Bronchial epithelial cell (primary cell): ENCODE measurements at places on chromosomes 7 and 10. TPM values are rescaled to one million over a fixed set of nuclear protein-coding genes. Genes with fewer than 3 reads are reported as not detected.
A peak's percentile ranks its signal among the peaks of the same experiment; 100 is the strongest.

PCDH15 gene
- not detected in 2 replicates for total RNA-seq

TMEM72 gene
- total RNA-seq: not detected in 2 replicates

CCL24 gene
- not detected in 2 replicates for total RNA-seq

GRCh38 chr7:20482071-20482470 is 133.4 kb upstream of the ABCB5 start:
- no peak for DNase-seq

GRCh38 chr10:20593649-20594048 is 303.5 kb downstream of the NEBL start:
- DNase-seq: no peak

DNA sequence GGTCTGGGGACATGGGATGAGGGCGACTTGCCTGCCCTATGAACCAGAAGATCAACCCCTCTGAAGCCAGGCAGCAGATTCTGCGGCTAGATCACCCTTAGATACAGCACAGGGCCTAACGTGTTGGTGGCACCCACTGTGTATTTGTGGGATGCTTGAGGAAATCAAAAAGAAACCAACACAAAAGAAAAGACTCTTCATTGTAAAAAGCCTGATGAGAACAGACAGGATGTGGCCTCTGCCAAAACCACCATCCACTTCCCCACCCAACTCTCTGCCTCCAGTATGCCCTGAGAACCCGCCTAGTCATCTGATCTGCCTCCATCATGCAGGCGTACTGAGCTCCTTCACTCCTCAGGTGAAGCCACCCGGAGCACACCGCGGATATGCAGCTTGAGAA is 97.2 kb upstream of the INSYN2A start:
- DNase-seq: no peak

DNA sequence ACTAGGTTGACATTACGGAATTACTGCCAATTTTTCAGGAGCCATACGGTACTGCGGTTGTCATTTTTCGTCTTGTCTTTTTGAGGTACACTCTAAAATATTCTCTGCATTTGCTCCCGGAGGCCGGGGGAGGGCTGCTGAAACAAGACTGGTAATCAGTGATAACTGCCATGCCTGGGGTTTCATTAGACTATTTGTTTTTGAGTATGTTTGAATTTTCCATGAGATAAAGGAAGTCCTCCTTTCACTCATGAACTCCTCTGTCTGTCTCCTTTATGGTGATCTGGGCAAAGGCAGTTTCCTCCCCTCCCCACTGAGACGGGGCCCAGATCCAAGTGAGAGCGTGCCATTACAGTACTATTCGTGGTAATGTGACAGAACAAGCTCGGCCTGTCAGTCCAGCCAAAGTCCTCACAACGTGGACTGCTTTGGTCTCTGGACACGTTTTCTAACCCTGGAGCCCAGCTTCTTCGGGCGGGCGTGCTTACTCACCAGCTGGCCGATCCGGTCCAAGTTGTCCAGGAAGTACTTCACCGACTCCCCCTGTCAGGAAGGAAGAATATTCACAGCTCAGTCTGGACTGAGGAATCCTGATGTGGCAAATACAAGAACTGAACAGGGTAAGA is 45.1 kb downstream of the AMZ1 start:
- peak; percentile 77 for DNase-seq

GRCh38 chr7:36090976-36091873 is 61.8 kb upstream of the EEPD1 start:
- DNase-seq: no peak

DNA sequence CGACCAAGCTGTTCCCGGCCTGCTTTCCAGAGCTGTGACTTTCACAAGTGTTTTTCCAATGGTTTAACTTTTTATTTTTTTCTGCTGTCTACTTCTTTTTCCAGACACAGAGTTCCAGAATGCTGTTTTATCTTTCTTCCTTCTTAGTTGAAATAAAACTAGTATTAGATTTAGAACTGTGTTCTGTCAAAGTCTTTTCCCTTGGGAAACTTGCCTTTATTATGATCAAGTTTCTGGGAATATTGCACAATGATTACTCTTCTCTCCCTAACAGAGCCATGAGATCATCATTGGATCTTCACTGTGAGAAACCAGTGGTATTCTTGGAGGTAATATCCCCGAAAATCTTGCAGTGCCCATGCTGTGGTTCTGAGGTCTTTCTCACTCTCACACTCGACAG is 104.9 kb upstream of the KCND2 start:
- DNase-seq: peak; percentile 40

GRCh38 chr7:141839256-141839655 is 2.0 kb downstream of the PRSS37 start:
- DNase-seq: no peak

GRCh38 chr10:62171791-62172190 is 96.9 kb downstream of the RTKN2 start:
- DNase-seq: no peak

DNA sequence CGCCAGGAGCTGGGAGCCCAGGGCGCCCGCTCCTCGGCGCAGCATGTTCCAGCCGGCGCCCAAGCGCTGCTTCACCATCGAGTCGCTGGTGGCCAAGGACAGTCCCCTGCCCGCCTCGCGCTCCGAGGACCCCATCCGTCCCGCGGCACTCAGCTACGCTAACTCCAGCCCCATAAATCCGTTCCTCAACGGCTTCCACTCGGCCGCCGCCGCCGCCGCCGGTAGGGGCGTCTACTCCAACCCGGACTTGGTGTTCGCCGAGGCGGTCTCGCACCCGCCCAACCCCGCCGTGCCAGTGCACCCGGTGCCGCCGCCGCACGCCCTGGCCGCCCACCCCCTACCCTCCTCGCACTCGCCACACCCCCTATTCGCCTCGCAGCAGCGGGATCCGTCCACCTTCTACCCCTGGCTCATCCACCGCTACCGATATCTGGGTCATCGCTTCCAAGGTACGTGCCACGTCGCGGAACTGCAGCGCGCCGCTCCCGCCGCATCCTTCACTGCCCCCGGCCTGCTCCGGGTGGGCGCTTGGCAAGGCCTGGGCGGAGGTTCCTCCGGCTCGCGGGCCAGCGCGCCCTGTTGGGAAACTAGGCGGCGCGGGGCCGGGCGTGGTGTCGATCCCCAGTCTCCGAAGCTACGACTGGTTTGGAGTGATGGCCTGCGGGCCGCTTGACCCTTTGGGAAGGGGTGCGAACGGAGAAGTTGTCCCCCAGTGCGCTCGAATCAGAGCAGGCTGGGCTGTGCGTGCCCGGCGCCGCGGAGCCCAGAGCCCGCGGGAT is 868 bp downstream of the EMX2 start:
- no peak for DNase-seq

DNA sequence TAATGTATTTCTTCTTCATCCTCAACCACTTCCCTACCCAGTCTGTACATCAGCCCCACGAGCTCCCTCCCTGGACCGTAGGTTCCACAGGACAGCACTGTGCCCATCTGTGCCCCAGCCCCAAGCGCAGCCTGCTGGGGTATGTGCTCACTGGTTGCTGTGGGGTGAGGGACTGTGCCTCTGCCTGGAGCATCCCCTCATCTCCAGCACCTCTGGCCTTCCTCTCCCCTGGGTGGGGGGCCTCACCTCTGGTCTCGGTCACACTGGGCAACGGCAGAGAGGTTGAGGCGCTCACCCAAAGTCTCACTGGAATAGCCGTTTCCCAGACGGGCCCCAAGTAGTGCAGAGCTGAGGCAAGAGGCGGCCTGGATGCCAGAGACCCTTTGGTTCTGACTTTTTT is 1.5 kb upstream of the PRKAR1B start:
- no peak for DNase-seq

DNA sequence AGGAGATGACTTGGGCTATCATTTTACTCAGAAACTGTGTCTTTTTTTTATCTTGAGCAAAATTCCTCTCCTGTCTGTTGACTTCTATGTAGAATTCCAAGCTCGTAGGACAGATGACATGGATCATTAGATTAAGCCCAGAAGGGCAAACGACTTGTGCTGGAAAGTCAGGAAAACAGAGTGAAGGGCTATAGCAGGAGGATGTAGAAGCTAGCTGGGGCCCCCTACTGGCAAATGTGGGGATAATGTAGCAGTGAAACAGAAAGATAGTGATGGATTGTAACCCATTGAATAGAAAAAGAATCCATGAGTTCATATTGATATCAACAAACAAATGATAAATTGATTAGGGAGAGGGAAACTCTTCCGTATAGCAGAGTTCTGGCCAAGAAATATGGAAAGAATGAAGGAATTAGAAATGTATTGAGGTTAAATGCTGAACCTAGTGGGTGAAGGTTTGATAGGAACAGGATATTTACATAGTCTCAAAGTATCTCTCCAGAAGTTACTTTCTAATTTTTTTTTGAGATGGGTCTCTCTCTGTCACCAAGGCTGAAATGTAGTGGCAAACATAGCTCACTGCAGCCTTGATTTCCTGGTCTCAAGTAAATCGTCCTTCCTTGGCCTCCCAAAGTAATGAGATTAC is 103.6 kb downstream of the LYZL1 start:
- DNase-seq: peak; percentile 17

DNA sequence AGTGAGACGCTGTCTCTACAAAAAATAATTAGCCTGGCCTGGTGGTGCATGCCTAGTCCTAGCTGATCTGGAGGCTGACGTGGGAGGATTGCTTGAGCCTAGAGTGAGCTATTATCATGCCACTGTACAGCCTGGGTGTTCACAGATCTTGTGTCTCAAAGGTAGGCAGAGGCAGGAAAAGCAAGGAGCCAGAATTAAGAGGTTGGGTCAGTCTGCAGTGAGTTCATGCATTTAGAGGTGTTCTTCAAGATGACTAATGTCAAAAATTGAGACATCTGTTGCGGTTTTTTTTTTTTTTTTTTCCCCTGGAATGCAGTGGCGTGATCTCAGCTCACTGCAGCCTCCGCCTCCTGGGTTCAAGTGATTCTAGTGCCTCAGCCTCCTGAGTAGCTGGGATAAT is 5.4 kb downstream of the PPIA start:
- DNase-seq: peak; percentile 70

- no peak for DNase-seq
Measured at GRCh38 chr7:11170863-11171568, 197.3 kb downstream of the PHF14 start.

DNA sequence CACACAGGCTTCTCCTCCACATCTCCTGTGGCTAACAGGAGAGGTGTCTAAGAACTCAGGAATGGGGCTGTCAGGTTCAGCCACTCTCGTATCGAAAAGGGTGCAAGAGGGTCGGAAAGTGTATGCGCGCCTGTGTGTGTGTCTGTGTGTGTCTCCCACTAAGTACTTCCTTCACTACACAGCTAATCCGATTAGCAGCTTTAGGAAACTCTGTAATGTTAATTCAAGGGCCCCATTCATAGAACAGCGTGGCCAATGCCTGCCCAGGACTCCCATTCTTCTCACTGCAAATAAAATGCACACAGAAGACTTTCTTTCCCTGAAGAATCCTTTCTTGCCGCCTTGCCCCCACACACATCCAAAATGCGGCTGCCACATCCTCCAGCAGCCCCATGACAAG is 39.9 kb downstream of the TLL2 start:
- no peak for DNase-seq

GRCh38 chr7:105776068-105776790 is 100.2 kb downstream of the ATXN7L1 start:
- peak; percentile 62 for DNase-seq

- no peak for DNase-seq
Measured at GRCh38 chr7:27191161-27191731, 6.2 kb upstream of the HOXA11 start.

DNA sequence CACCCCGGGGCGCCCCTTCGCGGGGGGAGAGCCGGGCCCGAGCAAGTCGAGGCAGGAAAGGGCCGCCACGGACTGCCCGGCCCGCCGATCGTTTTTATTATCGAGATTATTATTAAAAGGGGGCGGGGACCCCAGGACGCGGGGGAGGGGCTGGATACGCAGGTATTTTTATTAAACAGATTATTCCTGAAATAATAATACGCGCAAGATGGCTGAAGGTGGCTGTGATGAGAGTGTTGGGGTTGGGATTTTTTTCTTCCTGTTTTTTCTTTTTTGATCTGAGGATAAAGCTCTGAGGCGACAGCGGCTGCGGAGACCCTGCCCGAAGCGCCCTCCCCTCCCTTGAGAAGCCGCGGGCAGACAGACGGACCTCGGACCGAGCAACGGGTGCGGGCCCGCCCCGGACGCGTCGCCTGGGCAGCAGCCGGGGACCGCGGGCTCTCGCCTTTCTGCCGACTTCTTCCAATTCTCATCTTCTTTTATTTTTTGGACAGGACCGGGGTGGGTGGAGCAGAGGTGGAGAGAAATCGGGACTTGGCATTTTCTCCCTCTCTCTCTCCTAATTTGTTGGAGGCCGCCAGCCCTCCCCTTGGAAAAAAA is 1.4 kb upstream of the TRIM8 start:
- peak; percentile 59 for DNase-seq

DNA sequence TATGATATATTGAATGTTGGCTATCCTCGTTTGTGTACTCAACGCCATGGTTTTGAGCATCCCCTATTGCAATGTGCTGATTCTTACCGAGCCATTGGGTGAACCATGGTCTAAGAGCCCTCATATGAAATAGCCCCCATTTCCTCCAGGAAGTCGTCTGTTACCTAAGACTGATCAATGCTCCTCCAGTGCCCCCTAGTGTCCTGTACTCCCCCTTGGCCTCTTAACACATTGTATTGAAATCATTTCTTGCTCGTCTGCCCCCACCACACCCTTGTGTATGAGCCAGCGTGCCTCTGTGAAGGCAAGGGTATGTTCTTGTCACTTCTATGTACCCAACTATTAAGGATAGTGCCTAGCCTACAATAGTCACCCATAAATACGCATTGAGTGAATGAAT is 11.2 kb upstream of the SLC35B4 start:
- DNase-seq: peak; percentile 54

GRCh38 chr10:34861293-34862021 is 46.4 kb upstream of the PARD3 start:
- peak; percentile 52 for DNase-seq

DNA sequence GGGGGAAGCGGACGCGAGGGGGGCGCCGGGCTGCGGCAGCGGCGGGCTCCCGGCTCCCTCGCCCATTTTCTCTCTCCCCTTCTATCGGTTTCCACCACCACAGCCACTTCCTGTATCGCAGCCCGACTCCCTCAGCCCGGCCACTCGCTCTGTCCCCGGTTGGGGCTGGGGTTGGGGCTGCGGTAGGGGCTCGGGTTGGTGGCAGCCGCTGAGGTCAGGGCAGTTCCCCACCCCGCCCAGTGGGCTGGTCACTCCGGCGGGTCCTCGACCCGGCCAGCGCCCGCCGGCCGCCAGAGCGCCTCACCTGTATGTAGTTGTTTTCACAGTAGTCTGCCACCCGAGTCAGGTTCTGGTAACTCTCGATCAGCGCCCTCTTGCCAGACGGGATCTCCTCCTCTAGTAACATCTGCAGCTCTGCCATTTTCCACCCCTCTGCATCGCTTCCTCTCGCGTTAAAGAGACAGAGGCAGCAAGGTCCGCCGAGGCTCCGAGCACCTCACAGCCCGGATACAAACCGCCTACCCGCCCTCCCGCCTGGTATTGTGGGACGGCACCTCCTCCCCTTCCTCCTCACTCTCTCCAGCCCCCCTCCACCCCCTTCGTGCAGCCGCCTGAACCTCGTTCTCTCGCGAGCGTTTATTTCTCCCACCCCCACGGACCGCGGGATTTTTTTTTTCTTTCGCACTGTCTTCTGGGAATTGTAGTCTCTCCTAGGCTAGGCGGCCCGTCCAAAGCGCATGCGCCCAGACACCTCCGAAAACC is at the start of gene ABI1:
Gene ABI1 (minus strand): TSS at position 516 of the 762 bp plus-strand sequence. CDS start 95 bp downstream, at position 421.
- DNase-seq: peak; percentile 96
